Dermis blood vessel endothelial cell (primary cell): ENCODE measurements at places on chromosomes 2 and 18. TPM values are rescaled to one million over a fixed set of nuclear protein-coding genes. Genes with fewer than 3 reads are reported as not detected.

- DNase-seq: no peak
Measured at GRCh38 chr18:75531212-75531850, 103.8 kb upstream of the SMIM21 start.

DNA sequence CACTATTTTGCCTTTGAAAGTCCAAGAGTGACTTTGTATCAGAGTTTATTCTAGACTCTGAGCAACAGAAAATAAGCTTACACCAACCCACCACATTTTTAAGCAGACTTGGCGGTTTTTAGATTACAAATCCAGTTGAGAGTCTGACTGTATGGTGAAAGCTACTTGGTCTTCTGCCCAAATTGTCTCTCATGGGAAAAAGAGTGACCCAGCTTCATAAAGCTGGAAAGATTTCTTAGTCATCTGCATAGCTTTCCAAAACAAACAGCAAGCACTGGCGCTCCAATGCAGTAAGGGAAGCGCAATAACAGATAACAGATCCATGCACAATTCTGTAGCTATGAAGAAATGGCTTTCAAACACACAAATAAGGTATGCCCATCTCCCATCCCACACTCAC is 7.1 kb downstream of the DSG1 start:
- peak; percentile 17 for DNase-seq

GRCh38 chr2:422676-423435 is 135.0 kb upstream of the ALKAL2 start:
- no peak for DNase-seq

Gene NOSTRIN
- total RNA-seq: 4.5 and 34.9 TPM in 2 replicates

- peak; percentile 53 for DNase-seq
Measured at GRCh38 chr2:11348209-11348749, 3.8 kb upstream of the ROCK2 start.

Gene MC2R
- not detected in 2 replicates for total RNA-seq

GRCh38 chr18:50696929-50697328 is 122.9 kb downstream of the MRO start:
- DNase-seq: no peak
